Retinal pigment epithelial cell (primary cell): ENCODE measurements at places on chromosomes 16 and 17.

DNA sequence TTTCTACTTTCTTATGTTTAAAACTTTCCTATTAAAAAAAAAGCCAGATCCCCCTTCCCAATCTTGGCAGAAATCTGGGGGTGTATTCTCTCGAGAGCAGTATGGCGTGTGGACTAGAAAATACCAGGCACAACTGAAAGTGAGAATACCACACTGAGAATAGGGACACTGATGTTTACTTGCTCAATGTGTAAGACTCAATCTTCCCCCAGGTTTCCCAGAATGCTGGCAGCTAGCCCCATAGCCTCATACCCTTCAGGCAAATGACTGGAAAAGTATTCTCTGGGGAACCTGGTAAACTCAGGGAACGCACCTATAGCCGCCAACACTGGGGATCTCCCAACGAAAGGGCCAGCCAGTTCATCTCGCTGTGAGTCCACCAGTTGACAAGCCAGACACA lies 15.3 kb downstream of the ZZEF1 start:
- no peak for DNase-seq

DNA sequence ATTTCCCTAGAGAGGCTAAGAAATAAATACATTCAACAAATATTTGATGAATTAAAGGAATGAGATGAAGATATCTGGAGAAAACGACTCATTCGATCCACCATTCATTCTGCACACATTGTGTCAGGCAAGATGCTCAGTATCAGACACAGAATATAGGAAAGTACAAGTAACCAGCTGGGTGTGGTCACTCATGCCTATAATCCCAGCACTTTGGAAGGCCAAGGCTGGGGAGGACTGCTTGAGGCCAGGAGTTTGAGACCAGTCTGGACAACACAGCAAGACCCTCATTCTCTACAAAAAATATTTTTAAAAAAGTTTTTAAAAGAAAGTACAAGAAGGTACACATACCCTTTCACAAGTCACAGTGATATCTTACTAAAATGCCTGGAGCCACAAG lies 42.3 kb downstream of the CRLF3 start:
- no peak for DNase-seq

DNA sequence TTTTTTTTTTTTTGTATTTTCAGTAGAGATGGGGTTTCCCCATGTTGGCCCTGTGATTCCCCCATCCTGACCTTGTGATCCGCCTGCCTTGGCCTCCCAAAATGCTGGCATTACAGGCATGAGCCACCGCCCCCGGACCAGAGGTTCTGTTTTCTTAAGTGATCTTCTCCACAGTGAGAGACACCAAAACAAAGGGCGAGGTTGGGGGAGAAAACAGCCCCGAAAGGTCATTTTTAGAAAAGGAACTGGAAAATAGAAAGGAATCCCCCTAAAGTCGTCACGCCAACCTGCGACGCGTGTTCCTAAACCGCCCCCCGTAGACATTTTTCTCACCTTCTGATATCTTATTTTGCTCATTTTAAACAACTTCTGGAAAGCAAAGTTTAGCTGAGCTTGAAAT lies 6.1 kb upstream of the AXIN2 start:
- no peak for DNase-seq

DNA sequence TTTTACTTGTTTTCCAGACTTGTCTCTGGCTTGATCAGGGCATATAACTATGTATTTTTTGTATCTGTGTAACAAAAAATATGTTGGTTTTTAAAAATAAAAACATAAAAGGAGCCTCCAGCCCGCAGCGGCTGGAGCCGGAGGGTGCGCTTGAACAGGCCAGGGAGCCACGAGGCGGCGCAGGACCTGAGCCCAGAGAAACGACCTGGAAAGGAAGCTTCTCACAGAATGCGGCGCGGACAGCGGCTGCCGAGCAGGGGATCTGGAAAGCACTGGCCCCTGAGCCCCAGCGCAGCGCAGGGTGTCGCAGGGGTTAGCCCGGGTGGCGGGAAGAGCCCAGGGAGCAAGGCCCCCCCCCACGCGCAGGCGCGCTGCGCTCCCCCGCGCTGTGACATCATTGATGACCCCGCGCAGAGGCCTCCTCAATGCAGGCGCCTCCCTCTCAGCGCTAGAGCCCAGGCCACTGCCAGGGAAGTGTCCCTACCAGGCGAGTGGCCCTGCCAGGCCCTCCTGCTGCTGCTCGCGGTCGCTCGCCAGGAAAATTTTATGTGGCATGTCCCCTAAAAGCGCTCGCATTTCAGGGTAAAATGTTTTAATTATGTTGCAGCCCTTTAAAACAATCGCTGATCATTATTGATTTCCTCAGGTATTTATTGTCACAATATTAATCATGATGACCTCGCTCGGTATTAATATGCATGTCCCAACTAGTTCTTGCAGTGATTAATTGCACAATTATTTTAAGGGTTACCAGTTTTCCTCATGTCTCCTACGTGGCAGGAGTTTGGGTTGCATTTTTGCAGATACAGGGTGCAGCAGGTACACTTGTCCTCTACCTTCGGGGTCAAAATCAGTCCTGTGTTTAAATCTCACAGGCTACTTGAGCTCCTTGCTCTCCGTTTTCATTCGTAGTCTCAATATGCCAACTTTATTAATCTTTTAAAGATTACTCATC lies 134.2 kb downstream of the USP22 start:
- no peak for DNase-seq

DNA sequence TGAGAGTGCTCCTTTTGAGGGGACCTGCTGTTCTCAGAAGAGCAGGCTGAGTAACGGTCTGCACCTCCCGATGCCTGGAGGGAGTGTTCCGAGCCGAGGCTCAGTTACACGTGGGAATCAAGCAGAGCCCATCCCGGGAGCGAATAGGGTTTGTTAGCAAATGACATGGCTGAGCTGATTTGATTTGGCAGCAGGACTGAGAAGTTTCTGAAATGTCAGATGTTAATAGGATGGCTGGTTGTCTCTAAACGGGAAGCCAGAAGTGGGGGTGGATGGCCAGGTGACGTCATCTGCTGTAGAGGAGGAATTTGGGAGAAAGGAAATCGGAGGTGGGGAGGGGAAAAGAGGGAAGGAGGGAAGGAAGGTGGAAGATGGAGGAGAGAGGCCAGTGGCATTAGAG lies 128.0 kb downstream of the RAP1GAP2 start:
- DNase-seq = no peak

- DNase-seq = no peak
These were observed 560.6 kb downstream of the TOX3 start for GRCh38 chr16:51986301-51986700.

GRCh38 chr17:29469276-29469675 lies 79.1 kb downstream of the TAOK1 start:
- no peak for DNase-seq

DNA sequence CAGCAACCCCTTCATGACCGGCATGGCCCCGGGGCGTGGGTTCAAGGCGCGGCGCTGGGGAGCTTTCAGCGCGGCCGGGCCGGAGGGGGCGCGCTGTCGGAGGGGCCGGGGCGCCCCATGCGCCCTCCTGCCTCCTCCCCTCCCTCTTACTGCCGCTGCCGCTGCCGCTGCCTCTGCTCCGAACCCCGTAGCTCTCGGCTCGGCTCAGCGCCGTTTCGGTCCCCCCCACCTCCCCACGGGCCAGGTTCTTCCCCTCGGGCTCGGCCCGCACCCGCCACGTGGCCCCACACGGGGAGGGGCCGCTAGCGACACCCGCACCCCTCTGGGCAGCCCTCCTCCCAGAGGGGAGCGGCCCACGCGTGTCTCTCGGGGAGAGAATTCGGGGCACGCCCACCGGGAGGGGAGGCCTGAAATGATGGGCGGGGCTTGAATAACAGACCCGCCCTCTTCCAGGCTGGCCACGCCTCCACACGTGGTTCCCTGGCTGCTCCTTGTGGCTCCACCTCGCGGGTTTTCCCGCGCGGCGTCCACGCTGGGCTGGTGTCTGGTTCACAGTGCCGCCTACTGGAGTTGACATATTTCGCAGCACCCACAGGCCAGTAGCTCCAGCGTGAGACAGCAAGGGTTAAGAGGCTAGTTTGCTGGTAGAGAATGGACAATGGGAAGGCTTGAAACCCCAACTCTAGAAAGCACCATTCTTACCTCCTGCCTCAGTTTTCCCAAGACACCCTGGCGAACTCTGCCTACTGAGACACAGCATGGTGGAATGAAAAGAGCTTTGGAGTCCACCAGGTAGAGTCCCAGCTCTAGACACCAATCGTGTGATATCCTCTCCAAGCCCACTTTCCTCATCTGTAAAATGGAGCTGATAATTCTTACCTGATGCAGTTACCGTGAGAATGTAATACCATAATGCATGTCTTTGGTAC lies at the start of gene KCNH4:
KCNH4 (minus strand) TSS at position 221 of the 929 bp plus-strand sequence; CDS start at position 24, 197 bp downstream.
- DNase-seq = no peak

DNA sequence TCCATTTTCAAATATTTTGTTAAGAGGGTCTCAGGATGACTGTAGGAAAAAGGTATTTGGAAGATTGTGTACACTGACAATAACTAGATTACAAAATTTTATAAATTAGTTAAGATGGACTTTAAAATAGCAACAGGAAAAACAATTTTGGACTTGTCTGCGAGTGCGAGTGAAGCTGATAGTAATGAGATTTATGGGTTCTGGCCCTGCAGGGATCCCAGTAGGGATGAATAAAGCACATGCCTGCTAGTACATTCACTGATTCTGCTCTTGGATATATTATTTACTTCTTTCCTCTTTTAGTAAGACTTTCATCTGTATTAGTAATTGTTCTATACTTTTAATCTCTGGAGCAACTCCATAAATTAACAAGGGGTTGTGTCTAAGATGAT lies 28.2 kb downstream of the PRKCA start:
- DNase-seq = no peak

DNA sequence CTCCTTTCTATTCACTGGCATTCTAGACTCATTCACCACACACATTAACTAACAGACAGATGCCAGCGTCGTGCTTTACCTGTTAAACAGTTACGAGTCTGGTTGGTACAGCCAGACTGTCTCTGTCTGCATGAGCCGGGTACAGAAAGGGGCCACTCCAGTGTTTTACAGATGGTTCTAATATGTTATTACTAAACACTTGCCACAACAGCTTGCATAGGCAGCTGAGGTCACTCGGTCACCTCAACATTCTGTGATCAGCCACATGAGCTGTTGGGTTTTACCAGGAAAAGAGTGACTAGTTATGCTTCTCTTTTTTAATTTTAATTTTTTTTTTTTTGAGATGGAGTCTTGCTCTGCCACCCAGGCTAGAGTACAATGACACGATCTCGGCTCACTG lies 25.2 kb downstream of the CD300A start:
- no peak for DNase-seq

DNA sequence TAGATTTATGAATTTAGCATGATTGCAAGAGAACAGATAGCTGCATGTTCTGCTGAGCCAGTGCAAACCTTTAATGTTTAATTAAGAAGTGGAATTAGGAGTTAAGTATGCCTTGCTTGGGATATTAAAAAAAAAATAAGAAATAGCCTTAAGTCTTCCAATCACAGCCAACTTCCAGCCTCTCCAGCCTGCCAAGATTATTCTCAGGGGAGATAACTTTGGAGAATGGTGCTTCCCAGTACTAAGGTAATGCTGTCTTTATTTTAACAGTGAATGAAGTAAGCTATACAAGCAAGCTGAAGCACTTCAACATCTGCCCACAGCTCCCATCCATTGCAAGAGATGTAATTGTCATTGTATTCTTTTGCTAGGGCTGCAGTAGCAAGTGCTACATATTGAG lies 389.5 kb upstream of the ASIC2 start:
- DNase-seq = no peak

DNA sequence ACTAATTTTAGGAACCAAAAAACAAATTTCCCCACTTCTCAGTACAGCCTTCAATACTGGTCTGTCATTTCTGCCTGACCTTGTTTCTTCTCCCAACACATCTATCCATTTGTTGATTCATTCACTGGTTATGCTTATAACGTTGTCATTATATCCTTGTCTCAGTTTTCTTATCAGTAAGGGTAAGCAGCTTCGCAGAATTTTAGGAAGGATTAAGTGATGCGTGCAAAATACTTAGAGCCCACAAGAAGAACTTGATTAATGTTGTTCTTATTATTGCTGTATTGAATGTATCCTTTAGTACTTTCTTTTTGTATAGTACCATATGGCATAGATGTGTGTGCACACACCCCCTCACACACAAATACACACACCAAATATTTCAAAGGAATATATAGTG lies 403.5 kb upstream of the HSBP1 start:
- no peak for DNase-seq

DNA sequence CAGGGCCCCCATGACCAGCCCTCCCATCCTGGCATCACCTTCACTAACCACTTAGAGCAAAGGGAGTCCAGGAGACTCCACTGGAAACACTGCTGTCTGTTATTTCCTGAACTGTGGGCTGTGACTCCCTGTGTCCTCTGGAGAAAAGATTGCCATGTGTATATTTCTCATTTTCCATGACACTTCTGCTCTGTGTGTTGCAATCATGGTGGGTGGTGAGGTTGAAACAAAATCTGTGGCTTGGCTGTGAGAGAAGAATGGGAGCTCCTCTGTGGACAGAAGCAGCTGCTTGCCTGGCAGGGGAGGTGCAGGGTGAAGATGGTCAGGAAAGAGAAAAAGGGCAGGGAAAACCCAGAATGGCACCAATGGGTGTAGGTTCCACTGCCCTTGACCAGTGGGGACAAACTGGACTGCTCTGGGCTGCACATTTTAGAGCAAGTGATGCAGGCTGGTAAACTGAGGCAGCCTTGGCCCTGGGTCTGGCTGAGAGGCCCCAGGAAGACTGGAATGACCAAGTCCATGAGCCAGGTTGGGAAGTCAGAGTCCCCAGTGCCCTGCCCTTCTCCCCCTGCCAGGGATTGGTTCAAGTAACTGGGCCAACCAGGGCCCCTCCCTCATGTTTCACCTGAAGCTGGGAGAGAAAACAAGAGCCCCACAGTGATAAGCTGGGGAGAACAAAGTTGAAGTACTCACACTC lies 314.3 kb downstream of the C16orf95 start:
- no peak for DNase-seq

- DNase-seq = no peak
These were observed 414.6 kb upstream of the GOT2 start for GRCh38 chr16:59148769-59149155.

GRCh38 chr17:59678918-59679317 lies 28.3 kb downstream of the PTRH2 start:
- no peak for DNase-seq

DNA sequence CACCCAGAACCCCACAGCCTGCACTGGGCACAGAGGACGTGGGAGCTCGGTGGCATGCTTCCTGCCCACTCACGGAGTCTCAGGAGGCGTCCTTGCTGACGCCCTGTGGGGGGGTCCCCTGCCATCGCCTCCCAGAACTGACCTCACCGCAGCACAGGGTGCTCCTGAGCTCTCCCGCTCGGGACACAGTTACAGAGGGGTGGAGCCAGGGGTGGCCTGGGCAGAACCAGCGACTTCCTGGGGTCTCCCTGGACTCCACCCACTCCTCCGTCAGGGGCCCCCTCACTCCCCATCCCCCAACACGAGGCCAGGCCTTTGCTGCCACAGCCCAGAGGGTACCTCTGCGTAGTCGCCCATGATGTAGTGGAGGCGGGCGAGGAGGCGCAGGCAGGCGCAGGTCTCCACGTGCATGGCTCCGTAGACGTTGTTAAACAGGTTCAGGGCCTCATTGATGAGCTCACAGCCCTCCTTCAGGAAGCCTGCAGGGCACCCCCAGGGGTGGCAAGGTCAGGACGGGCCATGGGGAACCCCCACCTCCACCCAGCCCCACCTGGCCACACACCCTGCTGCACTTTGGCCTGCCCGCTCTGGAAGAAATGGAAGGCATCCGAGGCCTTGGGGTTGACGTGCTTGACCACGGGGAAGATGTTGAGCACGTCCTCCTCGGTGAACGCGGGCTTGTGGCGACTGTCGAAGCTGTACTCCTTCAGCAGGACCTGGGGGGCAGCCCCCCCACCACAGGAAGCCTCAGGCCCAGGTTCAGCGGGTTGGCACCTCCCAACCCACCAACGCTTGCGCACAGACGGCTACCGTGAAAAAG lies 17.8 kb downstream of the CLUH start:
- DNase-seq = no peak
